ENCODE measurements at places on chromosomes 2 and 18.

GRCh38 chr2:237035781-237036475, 49.8 kb upstream of the COPS8 start:
- DNase-seq = no peak

- DNase-seq = no peak
Observed at GRCh38 chr2:176457481-176457880, 188.2 kb downstream of the MTX2 start.

DNA sequence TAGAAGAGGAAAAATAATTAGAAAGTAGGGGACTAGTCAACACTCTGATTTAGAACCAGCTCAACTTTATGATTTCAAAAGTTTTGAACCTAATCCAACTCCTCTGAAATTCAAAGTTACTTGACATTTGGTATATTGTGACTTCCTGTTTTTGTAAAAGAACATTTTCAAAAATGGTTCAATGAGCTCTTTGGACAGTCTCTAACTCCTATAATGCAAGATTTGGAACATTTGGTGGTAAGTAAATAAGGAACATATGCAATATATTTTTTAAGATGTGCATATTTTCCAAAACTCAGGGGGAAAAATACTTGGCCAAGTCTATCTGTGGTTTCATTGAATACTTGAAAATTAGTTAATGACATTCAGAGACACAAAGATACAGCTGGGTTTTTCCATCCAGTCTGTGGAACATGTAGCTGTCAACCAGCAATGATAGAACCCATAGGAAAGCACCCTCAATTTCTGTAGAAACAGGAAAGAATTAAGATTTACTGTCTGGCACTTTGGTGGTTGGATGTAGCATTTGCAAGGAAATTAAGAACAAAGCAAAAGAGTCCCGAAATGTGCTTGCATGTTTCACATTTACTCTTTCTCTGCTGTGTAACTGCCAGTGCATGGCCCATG, 17.0 kb upstream of the ANKRD44 start:
- no peak for DNase-seq

- DNase-seq = no peak
Observed at GRCh38 chr2:43467891-43468290, 127.9 kb downstream of the THADA start.

DNA sequence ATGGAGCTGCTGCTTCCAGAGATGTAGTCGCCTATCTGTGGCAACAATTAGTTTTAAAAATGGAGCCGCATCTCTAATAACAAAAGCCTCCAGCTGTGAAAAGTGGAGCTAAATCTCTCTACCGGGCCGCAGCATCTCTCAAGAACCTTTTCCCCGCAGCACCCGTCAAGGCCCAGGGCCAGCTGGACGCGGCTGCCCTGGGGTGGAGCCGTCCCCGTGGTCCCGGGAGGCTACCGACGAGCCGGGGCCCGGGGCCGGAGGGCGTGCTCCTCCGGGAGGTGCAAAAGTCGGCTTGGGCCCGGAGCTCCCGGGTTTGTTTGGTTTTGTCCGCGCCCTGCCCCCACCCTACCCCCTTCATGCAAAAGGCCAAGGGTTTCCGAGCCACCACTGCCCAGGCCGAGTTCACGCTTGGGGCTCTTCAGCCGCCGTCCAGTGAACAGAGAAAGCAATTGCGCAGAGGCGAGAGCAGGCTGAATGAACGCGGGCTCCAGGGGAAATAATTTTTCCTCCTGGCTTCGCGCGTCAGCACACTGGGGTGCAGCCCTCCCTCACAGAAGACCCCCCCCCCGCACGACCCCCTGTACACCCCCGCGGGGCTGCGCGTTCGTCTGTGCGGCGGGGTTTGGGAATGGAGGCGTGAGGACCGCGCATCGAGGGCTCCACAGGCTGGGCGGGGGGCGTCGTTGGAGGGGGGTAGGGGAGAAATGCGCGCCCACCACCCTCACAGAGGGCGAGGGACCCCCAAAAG, 557 bp upstream of the GREB1L start:
- peak; percentile 35 for DNase-seq

GRCh38 chr2:224793946-224794345, 77.8 kb upstream of the CCDC195 start:
- no peak for DNase-seq

DNA sequence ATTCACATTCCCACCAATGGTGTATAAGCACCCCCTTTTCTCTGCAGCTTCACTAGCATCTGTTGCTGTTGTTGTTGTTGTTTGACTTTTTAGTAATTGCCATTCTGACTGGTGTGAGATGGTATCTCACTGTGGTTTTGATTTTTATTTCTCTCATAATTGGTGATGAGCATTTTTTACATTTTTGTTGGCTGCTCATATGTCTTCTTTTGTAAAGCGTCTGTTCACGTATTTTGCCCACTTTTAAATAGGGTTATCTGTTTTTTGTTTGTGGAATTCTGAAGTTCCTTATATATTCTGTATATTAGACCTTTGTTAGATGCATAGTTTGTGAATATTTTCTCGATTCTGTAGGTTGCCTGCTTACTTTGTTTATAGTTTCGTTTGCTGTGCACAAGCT, 278.4 kb upstream of the TNP1 start:
- no peak for DNase-seq

- no peak for DNase-seq
Observed at GRCh38 chr18:13443552-13443951, 225.0 kb downstream of the LDLRAD4 start.

DNA sequence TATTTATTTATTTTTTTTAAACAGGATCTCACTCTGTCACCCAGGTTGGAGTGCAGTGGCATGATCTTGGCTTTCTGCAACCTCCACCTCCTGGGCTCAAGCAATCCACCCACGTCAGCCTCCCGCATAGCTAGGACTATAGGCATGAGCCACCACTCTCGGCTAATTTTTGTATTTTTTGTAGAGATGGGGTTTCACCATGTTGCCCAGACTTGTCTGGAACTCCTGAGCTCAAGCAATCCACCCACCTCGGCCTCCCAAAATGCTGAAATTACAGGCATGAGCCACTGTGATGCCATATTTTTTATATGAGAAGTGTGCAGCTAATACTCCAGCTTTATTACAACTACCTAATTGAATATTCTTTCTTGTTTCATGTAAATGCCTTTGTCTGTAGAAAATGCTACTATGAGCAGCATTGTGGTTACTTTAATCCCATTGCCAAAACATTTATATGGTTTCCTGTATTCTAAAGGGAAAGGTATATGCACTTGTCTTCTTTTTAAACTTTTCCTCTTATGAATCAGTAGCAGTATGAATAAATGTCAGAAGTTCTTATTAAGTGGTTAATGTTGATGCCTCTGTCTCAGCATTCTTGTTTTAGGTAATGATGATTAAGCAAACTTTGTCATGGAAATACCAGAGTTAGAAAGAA, 9.5 kb upstream of the BCL2L11 start:
- no peak for DNase-seq

DNA sequence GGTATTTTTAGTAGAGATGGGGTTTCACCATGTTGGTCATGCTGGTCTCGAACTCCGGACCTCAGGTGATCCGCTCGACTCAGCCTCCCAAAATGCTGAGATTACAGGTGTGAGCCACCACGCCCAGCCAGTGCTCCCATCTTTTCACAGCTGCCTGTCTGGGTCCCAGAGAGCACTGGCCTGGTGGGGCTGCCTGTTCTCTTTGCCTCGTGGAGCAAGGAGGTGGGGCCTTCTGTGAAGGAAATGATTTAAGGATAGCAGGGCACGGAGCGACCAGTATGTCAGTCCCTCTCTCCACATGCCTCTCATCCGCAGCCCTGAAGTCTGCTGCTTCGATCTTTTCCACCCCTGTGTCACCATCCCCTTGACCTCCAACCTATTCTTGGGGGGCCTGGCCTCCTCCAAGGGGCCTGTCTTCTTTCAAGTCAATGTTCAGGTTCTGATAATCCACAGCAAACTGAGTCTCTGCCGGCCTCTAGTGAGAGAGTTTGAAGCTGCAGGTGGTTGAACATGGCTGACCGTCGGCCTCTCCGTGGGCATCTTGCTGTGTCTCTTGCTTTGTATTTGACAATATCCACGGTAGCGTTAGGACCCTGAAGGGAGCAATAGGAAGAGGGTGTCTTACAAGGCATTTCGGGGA, 28.2 kb upstream of the GIGYF2 start:
- no peak for DNase-seq

- no peak for DNase-seq
Observed at GRCh38 chr2:66899648-66900047, 464.7 kb downstream of the MEIS1 start.

DNA sequence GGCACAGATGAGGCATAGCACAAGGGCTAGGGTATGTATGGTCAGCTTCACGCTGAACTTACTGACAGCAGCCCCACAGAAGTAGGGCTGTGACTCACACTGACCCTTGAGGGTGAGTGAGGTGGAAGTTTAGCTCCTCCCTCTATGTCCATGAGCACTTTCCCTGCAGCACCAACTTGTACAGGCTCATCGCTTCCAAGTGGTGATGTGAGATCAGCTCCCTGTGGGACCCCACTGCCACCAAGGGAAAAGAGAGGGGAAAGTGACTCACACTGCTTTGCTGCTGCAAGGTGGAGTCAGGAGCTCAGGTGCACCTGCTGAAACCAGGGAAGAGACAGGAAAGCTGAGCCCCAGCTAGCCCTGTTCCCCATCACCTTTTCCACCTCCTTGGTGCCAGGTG, 91.5 kb downstream of the TEX51 start:
- DNase-seq = no peak

GRCh38 chr2:181157326-181157725, 176.9 kb downstream of the UBE2E3 start:
- DNase-seq = no peak

DNA sequence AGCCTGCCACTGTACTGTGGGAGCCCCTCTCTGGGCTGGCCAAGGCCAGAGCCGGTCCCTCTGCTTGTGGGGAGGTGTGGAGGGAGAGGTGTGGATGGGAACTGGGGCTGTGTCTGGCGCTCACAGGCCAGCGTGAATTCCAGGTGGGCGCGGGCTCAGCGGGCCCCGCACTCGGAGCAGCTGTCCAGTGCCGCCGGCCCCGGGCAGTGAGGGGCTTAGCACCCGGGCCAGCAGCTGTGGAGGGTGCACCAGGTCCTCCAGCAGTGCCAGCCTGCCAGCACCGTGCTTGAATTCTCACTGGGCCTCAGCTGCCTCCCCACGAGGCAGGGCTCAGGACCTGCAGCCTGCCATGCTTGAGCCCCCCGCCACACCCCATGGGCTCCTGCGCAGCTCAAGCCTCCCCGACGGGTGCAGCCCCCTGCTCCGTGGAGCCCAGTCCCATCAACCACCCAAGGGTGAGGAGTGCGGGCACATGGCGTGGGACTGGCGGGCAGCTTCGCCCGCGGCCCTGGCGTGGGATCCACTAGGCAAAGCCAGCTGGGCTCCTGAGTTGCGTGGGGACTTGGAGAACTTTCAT, 69.5 kb upstream of the ABCA12 start:
- no peak for DNase-seq

DNA sequence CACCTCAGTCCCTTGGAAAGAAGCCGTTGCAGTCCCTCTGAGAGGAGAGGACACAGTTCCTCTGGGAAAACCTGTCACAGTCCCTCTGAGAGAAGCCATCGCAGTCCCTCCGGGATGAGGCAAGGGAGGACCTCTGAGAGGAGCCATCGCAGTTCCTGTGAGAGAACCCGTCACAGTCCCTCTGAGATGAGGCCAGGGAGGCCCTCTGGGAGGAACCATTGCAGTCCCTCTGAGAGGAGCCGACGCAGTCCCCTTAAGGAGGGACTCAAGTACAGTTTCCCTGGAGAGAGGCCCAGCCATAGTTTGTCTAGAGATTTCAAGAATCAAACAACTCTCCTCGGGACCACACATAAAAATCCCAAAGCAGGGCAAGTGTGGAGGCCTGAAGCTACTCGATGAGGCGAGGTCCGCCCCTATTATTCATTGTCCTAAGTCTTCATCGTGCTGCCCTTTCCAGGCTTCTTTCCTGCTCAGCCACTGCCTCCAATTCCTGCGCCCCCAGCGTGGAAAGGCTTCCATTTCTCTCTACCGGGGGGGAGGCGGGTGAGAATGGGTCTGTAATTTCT, 630 bp upstream of the ZNF512 start:
- DNase-seq = no peak

- DNase-seq = no peak
Observed at GRCh38 chr2:202778217-202778616, 93.3 kb downstream of the ICA1L start.

GRCh38 chr2:108988796-108989713, at the start of gene EDAR:
Gene EDAR (minus strand): TSS chr2:108989220. CDS start chr2:108931014, 58,206 bp downstream.
- DNase-seq = peak; percentile 30

- DNase-seq = no peak
Observed at GRCh38 chr2:232512602-232513001, 7.6 kb upstream of the PRSS56 start.

DNA sequence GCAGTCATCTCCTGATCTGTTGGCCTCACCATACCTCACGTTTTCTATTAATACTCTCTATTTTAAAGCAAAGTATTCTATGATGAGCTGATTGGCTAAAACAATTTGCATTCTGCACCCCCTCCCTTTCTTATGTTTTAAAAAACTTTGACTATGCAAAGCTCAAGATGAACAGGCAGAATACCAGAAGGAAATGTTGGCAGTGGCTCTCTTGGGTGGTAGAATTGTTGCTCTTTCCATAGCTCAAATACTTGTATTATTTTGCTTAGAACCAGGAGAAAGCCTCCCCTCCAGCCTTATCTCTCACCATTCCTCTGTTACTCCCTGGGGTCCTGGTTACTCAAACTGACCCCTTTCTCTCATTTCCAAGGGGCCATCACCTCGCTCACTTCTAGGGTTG, 14.4 kb downstream of the GPR45 start:
- DNase-seq = no peak

DNA sequence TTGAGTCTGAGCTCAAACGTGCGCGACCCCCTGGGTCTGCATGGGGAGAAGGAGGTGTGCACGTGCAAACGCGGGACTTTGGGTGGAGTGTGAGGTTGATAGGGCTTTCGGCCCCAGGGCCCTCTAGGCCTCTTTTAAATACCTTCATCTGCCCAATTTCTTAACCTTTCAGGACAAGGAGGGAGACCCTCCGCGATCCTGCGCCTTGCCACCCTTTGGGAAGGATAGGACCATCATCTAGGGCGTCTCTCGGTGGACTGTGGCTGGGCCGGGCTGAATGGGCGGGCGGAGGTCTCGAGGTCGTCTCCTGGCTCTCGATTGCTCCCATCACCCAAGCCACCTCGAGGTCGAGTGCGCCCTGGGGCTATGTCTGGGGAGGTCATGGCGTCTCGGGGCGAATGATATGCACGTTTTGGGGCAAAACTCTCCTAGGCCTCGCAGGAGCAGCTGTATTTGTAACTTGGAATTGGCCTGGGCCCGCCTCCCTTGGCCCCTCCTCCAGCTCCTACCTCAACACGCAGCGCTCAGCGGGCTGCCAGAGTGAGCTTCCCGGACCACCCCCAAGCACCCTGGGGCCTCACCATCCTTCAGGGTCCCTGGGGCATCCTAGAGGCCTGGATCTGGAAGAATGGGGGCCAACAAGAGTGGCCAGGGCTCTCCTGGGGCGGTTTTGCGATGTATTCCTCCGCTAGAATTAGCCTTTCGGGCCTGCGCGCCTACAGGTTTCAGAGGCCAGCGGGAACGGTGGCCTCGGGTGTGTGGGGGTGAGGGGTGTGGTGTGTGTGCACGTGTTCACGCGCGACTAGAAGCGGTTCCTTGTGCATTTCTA, 8.7 kb upstream of the SIX3 start:
- no peak for DNase-seq

- DNase-seq = no peak
Observed at GRCh38 chr2:218960309-218961165, 1.1 kb downstream of the CDK5R2 start.

GRCh38 chr2:8882094-8882493, 44.7 kb upstream of the KIDINS220 start:
- DNase-seq = peak; percentile 55

- DNase-seq = no peak
Observed at GRCh38 chr2:136492901-136493300, 272.4 kb upstream of the THSD7B start.

GRCh38 chr2:219578811-219579613, 6.9 kb downstream of the INHA start:
- DNase-seq = no peak

GRCh38 chr2:162926501-162926900, 87.9 kb upstream of the KCNH7 start:
- DNase-seq = no peak
